Upper lobe of right lung (tissue), 1 donor: ENCODE measurements at places on chromosomes 16 and 17. TPM values are rescaled to one million over a fixed set of nuclear protein-coding genes. Genes with fewer than 3 reads are reported as not detected.
A peak's percentile ranks its signal among the peaks of the same experiment; 100 is the strongest.

Gene PLEKHH3
- 26.4 TPM for total RNA-seq

- no peak for DNase-seq
- H3K36me3 ChIP-seq: no peaks in the 10 kb centered on the region
- no peak overlapping the region for H3K27ac ChIP-seq
- no peaks in the 10 kb centered on the region for H3K27me3 ChIP-seq
Measured at GRCh38 chr17:57650548-57650947, 94.6 kb downstream of the CCDC182 start.

Gene RGS9
- total RNA-seq: 8.7 TPM

Gene KRT40
- not detected for total RNA-seq

Gene MT4
- not detected for total RNA-seq

Gene SLC39A11
- 33.7 TPM for total RNA-seq

Gene FBXW10B
- total RNA-seq: 1.4 TPM

Gene TMIGD1
- total RNA-seq: not detected

GRCh38 chr16:309476-309875 is 26.5 kb downstream of the PDIA2 start:
- no peak overlapping the region for H3K4me3 ChIP-seq
- H3K4me1 ChIP-seq: no peaks in the 10 kb centered on the region
- H3K27me3 ChIP-seq: no peaks in the 10 kb centered on the region
- no peak overlapping the region for H3K27ac ChIP-seq

DNA sequence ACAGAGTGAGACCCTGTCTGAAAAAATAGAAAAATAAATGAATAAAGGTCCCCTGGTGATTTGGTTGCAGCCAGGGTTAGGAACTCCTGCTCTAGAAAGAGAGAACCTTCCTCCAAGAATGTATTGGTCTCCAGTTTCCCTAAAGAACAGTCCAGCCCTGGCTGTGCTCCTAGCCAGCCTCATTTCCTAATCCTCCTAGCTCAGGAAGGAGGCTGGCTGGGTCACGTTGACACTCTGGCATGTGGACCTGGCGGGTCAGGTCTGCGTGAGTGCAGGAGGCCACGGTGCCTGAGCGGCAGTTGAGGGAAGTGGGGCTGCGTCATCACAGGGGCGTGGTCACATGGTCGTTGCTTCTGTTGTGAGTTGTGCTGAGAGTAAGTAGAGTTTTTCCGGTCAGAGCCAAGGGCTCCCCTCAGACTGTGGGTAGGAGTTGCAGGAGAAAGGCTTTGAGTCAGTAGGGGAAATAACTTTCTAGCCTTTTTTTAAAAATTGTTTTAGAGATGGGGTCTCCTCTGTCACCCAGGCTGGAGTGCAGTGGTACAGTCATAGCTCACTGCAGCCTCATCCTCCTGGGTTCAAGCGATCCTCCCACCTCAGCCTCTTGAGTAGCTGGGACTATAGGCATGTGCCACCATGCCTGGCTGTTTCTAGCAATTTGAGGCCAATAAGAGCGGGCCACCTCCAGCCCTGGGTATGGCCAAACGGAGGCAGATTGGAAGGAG is 194.0 kb upstream of the CIBAR2 start:
- peak; percentile 97 for DNase-seq
- no peaks in the 10 kb centered on the region for H3K36me3 ChIP-seq
- peak overlapping the region; percentile 42 for H3K27ac ChIP-seq
- H3K4me3 ChIP-seq: no peak overlapping the region
- H3K4me1 ChIP-seq: peaks cover 31% of the 10 kb centered on the region
- no peaks in the 10 kb centered on the region for H3K27me3 ChIP-seq

Gene MT1E
- 154 TPM for total RNA-seq

Gene CLDN7
- total RNA-seq: 117 TPM

GRCh38 chr17:46916211-46916610 is 6.7 kb upstream of the GOSR2 start:
- H3K27ac ChIP-seq: no peak overlapping the region
- no peaks in the 10 kb centered on the region for H3K36me3 ChIP-seq
- DNase-seq: no peak
- no peaks in the 10 kb centered on the region for H3K4me1 ChIP-seq
